ENCODE measurements at places on chromosomes 12 and 14.
A peak's percentile ranks its signal among the peaks of the same experiment; 100 is the strongest.

- no peak for DNase-seq
Measured at GRCh38 chr14:95464514-95464913, 51.9 kb downstream of the SYNE3 start.

GRCh38 chr14:83632375-83632774, 1897.6 kb upstream of the FLRT2 start:
- DNase-seq, result no peak

DNA sequence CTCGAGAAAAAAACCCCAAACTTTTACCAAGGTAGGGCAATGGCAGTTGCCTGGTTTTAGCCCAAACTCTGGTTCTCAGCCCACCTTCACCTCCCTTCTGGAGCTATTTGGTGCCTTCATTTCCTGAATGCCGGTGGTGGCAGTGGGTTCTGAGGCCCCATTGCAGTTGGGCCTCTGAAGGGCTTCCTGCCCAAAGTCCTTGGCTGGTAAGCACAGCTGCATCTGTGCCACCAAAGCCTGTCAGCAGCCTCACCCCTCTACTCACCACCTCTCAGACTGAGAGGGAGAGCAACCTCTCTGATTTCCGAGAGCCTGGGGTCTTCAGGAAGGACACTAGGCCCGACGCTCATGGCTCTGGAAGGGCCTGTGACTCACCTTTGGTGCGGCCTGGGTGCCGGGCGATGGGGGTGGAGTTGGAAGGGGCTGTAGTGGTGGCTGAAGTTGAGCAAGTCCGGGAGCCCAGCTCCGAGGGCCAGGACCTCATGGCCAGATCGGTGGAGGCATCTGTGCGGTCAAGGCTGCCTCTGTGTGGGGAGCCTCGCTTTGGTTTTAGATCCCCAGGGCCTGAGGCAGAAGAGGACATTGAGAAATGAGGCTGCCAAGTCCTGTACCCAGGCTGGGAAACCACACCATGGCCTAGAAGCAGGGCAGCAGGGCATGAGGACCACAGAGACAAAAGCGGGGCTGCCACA, 38.6 kb upstream of the GPR68 start:
- no peak for DNase-seq

DNA sequence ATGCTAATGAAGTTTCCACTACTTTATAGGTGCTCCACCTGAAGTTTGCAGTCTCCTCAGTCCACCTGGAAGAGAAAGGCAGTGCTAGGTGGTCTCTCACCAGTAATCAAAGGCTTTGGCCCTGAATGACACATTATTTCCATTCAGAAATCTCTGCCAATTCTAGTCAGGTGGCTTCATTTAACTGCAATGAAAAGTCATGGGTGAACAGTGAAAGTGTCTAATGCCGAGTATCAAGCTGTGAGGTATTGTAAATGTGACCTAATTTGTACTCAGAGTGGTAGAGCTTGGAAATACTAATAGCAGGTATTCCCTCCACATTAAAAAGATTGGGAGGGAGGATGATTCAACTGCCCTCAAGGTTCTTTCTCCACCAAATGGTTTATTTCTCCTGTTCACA, 220.9 kb upstream of the LRFN5 start:
- DNase-seq, result no peak

DNA sequence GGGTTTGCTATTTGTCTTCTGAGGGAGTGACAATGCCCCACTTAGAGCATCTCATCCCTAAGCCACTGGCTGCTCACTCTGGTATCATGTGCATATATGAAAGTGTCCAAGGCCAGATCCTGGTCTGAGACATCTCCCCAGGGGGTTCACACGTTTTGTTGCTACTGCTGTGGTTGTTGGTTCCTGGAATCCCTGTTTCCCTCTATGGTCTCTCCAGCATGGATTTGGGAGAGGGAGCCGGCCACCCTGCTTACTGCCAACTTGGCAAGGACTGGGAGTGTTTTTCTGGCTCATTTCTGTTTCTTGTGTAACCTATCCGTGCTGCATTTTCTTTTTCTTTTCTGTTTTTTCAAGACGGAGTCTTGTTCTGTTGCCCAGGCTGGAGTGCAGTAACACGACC, 101.3 kb upstream of the MAX start:
- no peak for DNase-seq

DNA sequence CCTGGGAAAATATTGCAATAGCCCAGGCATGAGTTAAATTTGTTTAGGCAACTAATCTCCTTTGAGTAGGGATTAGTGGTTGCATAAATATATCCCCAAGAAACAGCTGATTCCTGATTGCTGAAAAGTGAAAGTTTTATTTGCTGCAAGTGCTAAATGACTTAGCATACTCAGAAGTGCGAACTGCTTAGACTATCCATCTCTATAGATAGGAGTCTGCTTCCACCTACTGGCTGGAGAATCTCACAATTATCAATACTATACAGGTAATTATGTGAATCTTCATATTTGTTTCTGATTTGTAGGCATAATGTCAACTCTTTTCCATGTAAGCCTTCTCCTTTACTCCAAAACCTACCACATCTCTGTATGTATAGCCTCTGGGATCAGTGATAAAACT, 12.0 kb upstream of the SLCO1B3 start:
- no peak for DNase-seq

DNA sequence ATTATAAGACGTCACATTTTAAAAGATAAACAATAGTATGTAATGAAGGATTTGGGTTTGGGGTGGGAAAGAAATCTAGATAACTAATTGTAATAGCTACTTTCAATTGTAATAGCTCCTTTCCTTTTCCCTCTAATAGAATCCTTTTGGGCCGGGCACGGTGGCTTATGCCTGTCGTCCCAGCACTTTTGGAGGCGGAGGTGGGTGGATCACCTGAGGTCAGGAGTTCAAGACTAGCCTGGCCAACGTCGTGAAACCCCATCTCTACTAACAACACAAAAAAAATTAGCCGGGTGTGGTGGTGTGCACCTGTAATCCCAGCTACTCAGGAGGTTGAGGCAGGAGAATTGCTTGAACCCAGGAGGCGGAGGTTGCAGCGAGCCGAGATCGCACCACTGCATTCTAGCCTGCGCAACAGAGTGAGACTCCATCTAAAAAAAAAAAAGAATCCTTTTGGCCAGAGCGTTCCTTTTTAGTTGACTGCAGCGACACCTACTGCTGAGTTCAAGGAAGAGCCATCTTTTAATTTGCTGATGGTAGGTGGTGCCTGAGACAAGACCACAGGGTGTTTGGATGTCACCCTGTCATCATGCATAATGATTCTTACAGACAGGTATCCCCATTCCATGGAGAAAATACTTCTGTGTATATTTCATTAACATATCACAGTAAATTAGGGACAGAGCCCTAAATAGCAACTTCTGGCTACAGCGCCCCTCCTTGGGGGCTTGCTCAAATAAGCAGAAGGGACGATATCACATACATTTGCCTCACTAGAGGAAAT, 79.5 kb downstream of the ARMH4 start:
- DNase-seq, result peak; percentile 19

DNA sequence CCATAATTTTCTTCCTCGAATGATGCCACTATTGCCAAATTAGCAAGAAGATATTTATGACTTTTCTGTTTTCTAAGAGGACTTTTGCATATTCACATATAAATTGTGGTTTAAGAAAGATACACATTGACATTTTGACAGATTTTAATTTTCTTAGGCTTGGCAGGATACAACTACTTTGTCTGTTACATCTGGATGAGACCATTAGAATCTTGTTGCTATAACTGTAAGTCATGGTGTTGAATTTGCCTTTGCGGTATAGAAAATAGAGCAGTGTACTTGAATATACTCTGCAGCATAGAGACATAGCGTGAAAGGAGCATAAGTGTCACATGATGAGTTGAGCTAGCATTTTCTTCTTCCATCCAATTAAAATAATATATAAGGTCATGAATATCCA, 169.3 kb downstream of the FUT8 start:
- no peak for DNase-seq

DNA sequence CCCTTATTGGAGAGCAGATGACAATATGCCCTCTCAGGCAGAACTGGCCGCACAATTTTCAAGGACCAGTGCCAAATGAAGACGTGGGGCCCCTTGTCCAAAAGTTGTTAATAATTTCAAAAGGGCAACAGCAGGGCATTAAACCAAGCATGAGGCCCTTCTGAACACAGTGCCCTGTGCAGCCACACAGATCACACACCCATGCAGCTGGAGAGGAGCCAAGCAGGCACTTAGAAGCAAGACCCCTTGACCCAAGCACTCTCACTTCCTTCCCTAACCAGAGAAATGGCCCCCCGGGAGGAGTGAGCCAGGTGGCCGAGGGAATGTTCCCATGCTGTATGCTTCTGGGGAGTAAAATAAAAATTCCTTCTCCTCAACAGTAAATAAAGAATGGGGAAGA, 114.0 kb upstream of the TMPO start:
- DNase-seq, result no peak

- no peak for DNase-seq
Measured at GRCh38 chr12:97801471-97802059, 339.0 kb downstream of the RMST start.

DNA sequence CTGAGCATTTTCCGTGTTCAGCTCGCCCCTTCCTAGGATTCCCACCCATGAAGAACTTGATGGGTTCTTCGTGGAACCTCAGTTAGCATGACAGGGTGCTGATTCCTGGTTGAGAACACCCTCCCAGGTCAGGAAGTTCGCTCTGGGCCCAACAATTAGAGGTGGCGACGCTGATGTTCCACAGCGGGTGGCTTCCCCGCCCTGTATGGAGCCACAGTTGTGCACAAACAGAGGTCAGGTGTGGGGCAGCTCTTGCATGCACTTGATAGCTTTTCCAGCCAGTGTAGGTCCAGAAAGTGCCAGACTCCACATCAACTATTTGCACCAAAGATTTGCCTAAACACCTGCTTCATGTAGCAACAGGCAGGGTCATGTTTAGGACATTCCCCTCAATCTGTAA, 788.2 kb downstream of the MED13L start:
- DNase-seq, result no peak

GRCh38 chr12:115364921-115365320, 680.9 kb upstream of the TBX3 start:
- DNase-seq, result no peak

GRCh38 chr12:126772171-126772864, 1494.7 kb upstream of the TMEM132C start:
- peak; percentile 78 for DNase-seq

GRCh38 chr12:59164991-59165718, 244.9 kb upstream of the LRIG3 start:
- DNase-seq, result no peak

GRCh38 chr14:104582662-104583061, 3.1 kb downstream of the C14orf180 start:
- no peak for DNase-seq

- DNase-seq, result no peak
Measured at GRCh38 chr14:35480119-35480769, 53.7 kb upstream of the INSM2 start.

- no peak for DNase-seq
Measured at GRCh38 chr12:67656251-67656650, 7.7 kb downstream of the DYRK2 start.

GRCh38 chr12:26520109-26520508, 312.9 kb downstream of the ITPR2 start:
- no peak for DNase-seq

GRCh38 chr14:71574976-71575375, 357.3 kb upstream of the RGS6 start:
- DNase-seq, result no peak

DNA sequence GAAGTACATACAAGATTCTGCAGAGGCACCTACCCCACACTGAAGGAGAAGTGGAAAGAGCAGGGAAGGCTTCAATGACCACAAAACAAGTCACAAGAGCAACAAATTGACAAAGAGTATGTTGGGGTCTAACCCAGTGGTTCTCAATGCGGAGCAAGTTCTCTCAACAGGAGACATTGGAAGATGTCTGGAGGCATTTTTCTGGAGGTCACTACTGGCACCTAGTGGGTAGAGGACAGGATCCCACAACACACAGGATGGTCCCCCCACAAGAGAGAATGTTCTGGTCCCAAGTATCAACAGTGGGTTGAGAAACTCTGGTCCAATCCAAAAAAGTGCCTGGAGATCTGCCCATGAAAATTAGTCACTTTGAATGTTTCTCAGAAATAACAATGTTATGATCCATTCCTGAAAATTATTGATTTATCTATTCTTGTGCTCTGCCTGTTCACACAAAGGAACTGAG, 3.4 kb downstream of the SSH1 start:
- no peak for DNase-seq

- peak; percentile 81 for DNase-seq
Measured at GRCh38 chr12:10716704-10717315, 6.3 kb downstream of the YBX3 start.

GRCh38 chr12:128992116-128992515, 138.8 kb downstream of the GLT1D1 start:
- DNase-seq, result no peak

- no peak for DNase-seq
Measured at GRCh38 chr14:100673807-100674154, 52.9 kb upstream of the DLK1 start.

- DNase-seq, result no peak
Measured at GRCh38 chr14:105119408-105120025, 49.1 kb downstream of the JAG2 start.

Data from DMS153 (cell line).